Right cardiac atrium (tissue), 5 donors: ENCODE measurements at places on chromosomes 5 and 9. TPM values are rescaled to one million over a fixed set of nuclear protein-coding genes. Genes with fewer than 3 reads are reported as not detected.

- DNase-seq = no peak
Measured at GRCh38 chr5:108688485-108688884, 59.2 kb upstream of the FER start.

DNA sequence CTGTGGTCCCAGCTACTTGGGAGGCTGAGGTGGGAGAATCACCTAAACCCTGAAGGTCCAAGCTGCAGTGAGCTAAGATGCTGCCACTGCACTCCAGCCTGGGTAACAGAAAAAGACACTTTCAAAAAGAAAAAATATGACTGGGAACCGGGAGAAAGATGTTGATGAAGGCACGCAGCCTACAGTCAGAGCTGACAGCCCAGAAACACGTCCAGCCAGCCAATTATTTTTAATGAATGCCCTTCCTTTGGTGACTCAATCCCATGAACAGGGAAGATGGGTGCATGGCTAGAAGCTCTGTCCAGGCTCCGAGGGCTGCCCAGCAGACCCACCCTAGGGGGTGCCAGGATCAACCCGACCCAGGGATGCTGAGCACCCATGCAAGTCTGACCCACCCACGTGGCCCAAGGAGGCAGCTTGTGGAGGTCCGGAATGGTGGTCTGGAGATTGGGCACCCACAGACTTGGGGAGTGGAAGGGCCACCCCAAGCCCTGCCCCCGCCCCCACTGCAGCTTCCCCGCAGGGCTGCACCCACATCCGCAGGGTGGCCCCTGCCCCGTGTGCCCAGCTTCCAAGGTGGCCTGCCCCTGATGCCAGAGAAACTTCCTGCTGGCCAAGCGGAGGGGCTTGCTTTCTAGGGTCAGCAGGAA, 51.0 kb downstream of the ADAMTS2 start:
- DNase-seq = peak; percentile 61

Gene TPPP
- total RNA-seq = 26.7 TPM

DNA sequence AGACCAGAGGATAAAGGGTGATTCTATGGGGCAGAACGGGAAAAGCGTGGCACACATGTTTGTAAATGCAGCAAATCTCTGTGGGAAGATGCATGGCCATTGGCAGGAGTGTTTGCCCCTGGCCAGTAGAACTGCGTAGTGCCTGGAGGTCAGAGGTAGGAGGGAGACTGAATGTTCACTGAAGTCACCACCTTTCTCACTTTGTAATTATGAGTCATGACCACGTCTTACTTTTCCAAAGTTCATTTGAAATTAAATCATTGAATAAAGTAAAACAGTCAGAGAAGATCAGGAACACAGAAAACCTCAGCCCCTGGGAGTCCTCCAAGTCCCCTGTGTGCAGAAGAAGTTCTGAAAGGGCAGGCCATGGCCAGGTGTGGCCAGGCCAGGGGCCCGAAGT, 4.6 kb downstream of the PTGES start:
- DNase-seq = no peak

GRCh38 chr9:121353241-121354061, 16.6 kb downstream of the STOM start:
- DNase-seq = no peak

DNA sequence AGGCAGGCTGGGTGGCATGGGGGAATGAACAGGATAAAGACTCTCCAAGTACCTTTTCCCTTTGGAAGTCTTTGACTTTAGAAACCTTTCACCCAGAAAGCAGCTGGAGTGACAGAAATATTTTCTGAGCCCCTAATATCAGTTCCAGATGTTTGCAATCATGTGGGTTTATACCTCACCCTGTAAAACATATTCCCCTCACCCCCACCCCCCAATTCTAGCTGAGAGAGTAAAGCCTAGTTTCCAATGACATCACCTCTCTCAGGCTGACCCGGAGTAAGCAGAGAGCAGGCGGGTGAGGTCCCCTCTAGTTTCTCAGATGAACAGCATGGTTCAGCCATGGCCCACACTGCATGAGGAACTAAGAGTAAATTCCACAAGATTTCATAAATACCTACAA, 82.9 kb upstream of the TRIM32 start:
- DNase-seq = no peak
